ENCODE measurements at places on chromosomes 4 and X.
A peak's percentile ranks its signal among the peaks of the same experiment; 100 is the strongest.

DNA sequence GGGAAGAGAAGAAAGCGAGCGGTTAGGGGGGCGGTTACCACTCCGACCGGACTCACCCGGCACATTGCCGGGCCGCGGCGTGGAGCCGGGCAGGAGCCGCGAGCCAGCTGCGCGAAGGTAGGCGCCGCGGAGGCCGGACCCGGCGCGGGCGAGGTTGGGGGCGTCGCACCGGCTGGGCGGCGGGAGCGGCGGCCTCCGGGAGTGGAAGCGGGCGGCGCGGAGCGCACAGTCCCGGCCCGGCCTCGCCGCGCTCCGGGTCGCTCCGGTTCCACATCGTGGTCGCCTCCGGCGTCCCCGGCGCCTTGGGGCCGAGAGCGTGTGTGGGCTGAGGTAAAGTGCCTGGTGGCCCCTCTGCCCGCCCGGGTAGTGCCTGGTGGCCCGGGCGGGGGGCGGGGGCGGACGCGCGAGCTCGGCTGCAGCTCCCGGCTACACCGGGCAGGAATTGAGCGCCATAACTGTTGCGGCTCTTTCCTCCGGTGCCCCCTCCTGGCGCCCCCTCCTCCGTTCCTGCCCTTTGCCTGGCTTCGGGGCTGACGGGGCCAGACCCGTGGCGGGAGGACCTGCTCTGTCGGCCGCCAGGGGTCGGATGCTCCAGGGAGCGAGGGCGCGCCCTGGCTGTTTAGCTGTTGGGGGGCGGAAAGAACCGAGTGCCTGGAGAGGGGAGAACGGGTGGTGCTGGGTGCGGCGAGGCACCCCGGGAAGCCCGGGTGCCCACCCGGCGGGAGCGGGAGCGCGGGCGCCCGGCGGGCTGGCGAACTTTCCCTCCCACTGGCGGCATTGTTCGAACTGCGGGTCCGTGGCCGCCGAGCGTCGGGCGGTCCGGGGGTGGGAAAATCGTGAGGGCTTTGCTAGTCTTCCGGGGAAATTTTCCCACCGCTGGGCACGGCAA lies 626 bp downstream of the JADE3 start:
- DNase-seq, result peak; percentile 35

DNA sequence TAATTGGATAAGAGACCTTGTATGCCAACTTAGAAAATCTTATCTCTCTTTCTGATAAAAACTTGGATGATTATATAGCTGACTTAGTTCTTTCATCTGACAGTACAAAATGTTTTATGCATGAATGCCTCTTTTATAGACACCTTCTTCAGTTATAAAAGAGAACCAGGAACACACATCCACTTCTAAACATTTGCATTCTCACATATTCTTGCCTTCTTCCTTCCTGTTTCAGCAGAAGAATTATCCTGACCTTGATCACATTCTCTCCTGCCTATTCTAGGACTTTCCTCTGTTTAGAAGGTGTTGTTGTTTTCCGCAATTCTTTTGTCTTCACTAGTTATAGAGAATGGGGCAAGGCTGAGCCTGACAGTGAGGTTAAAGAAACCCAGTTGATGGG lies 80.9 kb downstream of the LARP7 start:
- DNase-seq, result no peak

GRCh38 chr4:29002151-29002550 lies 1718.0 kb upstream of the PCDH7 start:
- no peak for DNase-seq

DNA sequence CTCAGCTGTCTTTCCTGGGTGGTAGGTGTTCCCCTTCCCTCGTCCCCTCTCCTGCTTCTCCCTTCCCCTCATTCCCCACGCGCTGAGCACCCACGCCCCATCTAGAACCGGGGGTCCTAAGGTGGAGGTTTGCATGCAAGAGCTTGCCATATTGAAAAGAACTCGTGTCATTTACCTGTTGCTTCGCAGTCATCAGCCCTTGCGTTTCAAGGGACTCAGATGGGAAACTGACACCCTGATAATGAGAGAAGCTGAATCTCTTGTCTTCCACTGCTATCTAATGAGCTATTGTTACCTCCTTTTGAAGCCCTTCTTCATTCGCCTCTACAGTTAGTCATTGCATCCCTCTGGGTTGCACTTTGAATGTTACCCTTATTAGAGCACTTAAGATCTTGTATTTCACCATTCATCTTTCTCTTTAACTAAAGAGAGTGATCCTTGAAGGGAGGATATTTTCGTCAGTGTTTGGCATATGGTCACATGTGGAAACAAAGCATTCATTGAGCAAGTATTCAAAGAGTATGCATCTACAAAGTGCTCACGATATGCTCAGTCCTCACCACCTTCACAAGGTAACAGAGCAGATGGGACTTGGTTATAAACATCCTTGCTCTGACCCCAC lies 25.7 kb downstream of the ARL9 start:
- no peak for DNase-seq

DNA sequence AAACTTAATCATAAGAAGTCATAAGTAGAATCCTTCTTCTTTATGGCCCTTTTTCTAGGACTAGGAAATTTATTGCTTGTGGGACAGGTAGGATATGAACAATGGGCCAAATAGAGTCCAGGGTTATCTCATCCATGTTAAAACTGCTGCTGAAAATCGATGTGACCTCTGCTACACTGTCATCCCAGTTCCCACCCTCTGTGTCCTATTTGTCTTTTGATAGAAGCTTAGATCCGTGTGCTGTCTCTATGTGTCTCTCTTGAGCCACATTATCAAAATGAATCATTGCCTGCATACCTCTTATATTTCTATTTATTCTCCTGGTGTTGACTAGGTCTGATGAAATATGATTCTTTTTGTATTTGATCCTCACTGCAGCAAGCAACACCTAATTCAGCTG lies 661.4 kb downstream of the DACH2 start:
- DNase-seq, result no peak

DNA sequence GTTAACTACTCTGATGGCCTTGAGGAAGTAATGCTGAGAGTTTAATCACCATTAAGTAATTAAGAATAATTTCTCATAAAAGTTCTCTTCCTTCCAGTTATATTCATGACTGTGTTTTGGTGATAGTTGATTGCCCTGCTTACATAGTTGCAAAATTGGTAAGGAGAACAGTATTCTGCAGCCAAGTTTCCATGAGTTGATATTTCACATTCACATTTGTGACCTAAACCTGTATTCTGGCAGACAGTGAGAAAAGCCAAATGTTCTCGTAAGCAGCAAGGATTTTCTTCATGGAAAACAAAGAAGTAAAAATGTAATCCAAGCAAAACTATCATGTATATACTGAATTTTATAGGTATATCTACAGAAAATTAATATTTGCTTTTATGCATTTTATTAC lies 187.8 kb upstream of the NUDT6 start:
- DNase-seq, result no peak

DNA sequence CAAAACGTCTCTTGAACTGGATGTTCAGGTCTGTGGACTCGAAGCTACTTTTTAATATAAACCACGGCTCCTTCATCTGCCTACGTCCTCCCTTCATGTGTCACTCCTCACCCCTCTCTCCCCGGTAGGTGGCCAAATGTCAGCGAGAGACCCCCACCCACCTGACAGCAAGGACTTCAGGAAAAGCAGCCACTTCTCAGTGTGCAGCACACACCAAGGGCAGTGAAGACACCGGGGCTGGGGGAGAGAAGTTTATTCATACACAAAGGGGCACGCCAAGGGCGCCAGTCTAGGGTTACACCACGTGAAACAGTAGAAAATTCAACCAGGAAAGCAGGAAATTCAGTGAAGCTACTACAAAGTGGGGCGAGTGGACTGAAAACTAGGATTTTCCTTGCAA lies 181.2 kb downstream of the AFAP1 start:
- DNase-seq, result no peak

DNA sequence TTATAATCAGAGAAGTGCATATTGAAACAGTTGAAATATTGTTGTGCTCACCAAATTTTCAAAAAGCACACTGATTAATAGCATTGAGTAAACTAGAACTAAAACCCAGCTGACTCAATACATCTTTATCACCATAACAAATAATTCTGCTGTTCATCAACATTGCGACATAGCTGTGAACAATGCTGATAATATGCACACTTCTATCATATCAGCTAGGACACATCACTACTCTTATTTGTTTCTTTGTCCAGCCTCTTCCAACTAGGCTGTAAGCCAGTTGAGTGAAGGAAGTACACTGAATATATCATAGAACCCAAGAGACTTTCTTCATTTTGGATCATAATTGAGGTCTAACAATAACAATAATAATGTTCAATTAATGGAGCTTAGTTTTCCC lies 349.7 kb downstream of the IQCM start:
- DNase-seq, result no peak
